ENCODE measurements at places on chromosomes 13 and 19.

DNA sequence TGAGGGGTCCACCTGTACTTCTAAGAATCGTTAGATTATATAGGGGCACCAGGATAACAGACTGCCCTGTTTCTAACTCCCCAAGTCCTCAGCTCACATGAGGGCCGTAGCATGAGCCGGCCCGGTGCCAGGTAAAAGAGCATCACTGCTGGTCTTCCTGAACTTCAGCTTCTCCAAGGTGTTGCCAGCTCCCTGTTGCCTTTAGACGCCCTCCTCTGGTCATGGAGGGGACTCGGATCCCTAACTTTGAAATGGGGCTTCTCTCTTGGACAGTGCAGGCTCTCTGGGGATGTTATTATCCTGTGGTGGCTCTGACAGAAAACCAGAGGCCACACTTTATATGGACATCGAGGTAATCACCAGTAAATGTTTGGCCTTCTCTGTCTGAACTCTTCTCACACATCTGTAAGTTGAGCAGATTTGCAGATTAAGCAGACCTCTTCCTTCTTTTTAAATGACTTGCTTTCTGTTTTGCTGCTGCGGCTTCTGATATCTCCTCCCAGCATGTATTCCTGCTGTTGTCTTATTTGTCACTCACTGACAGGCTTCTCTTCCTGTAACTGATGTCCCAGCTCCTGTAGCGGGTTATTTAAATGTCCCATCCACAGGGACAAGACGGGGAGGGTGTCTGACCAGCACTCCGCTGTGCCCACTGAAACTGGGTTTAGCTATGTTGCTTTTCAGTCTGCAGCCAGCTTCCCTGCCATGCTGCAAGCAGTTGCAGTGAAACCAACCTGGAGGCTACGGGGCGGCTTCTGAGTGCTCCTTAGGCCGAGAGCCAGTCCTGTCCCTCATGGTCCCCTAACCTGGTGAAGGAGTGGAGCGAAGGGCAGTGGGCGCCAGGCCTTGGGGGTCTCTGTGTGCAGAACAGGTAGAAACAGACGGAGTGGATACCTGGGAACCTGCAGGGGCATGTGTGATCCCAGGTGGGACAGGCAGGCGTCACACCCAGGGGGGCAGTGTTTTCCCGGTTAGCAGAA is 39.2 kb downstream of the TSSK6 start:
- no peak for DNase-seq

DNA sequence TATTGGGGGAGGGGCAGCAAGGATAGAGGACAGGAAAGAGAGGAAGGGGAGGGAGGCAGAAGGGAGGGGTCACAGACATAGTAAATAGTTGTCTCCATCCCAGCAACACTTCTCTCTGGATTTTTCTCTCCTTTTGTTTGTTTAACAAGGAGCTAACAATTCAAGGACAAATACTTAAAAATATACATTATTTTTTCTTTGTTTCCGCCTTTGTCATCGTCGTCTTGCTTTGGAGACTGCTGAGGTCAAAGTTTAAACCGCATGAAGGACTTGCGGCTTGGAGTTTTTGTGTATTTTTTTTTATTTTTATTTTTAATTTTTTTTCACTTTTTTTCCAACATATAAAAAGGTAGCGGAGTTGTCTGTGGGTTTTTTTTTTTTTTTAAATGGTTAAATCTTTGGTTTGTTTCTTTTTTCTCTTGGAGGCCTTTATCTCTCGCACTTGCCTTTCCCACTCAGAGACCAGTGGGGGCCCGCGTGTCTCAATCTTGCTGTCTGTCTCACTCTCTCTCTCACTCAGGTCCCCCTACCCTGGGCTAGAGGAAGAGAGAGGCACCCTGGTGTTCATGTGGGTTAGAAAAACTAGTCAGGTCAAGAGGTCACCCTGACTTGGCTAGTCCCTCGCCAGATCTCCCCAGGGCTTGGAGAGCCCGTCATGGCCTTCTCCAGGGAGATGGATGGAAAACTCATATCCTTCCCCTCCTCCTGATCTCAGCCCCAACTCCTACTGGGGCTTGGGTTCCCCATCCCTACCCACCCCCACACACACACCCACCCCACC is 11.0 kb downstream of the ZNF574 start:
- no peak for DNase-seq

DNA sequence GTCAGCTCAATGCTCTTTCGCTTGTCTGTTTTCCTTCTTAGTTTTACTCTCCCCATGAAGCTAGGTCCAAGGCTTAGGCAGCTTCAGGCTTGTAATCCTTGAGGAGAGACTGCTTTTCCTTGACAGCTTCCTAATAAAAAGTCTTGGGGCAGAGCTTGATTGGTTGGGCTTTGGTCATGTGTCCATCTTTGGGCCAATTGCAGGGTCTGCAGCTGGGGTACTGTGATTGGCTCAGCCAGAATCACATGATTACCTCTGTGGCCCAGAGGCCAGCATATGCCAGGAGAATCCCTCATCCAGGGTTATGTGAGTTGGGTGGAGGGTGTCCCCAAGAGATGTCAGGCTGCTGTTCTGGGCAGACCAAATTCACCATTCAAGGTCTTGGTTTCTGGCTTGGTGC is 8.1 kb downstream of the KLK1 start:
- no peak for DNase-seq

DNA sequence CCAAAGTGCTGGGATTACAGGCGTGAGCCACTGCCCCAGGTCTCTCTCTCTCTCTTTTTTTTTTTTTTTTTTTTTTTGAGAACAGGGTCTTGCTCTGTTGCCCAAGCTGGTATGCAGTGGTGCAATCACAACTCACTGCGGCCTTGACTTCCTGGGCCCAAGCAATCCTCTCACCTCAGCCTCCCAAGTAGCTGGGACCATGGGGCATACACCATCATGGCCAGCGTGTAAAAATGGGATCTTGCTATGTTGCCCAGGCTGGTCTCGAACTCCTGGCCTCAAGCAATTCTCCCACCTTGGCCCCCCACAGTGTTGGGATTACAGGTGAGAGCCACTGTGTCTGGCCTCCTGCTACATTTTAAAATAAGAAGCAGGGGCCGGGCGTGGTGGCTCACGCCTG is 19.1 kb upstream of the FBN3 start:
- DNase-seq, result no peak

Data from inflammatory macrophage (primary cell).